Substantia nigra (tissue), 51 donors: ENCODE measurements at places on chromosomes 7 and 10.

GRCh38 chr7:1979591-1980560 is 252.9 kb downstream of the MAD1L1 start:
- no peak for DNase-seq

GRCh38 chr10:90141791-90142190 is 440.4 kb downstream of the KIF20B start:
- DNase-seq = no peak

DNA sequence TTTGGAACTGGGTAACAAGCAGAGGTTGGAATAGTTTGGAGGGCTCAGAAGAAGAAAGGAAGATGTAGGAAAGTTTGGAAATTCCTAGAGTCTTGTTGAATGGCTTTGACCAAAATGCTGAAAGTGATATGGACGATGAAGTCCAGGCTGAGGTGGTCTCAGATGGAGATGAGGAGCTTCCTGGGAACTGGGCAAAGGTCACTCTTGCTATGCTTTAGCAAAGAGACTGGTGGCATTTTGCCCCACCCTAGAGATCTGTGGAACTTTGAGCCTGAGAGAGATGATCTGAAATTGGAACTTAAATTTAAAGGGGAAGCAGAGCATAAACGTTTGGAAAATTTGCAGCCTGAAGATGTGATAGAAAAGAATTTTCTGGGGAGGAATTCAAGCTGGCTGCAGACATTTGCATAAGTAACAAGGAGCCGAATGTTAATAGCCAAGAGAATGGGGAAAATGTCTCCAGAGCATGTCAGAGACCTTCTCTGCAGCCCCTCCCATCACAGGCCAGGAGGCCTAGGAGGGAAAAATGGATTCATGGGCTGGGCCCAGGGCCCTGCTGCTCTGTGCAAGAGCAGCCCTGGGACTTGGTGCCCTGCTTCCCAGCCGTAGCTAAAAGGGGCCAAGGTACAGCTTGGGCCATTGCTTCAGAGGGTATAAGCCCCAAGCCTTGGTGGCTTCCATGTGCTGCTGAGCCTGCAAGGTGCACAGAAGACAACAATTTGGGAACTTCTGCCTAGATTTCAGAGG is 3.6 kb downstream of the PDSS1 start:
- no peak for DNase-seq

GRCh38 chr7:4277936-4278335 is 404.2 kb upstream of the FOXK1 start:
- no peak for DNase-seq

GRCh38 chr7:133950855-133951254 is 176.3 kb upstream of the LRGUK start:
- DNase-seq = no peak

- no peak for DNase-seq
Measured at GRCh38 chr10:76915316-76915715, 722.3 kb downstream of the KCNMA1 start.

- DNase-seq = no peak
Measured at GRCh38 chr10:104208730-104209129, 23.4 kb downstream of the CFAP43 start.

GRCh38 chr10:3655528-3655927 is 129.5 kb downstream of the KLF6 start:
- DNase-seq = no peak

DNA sequence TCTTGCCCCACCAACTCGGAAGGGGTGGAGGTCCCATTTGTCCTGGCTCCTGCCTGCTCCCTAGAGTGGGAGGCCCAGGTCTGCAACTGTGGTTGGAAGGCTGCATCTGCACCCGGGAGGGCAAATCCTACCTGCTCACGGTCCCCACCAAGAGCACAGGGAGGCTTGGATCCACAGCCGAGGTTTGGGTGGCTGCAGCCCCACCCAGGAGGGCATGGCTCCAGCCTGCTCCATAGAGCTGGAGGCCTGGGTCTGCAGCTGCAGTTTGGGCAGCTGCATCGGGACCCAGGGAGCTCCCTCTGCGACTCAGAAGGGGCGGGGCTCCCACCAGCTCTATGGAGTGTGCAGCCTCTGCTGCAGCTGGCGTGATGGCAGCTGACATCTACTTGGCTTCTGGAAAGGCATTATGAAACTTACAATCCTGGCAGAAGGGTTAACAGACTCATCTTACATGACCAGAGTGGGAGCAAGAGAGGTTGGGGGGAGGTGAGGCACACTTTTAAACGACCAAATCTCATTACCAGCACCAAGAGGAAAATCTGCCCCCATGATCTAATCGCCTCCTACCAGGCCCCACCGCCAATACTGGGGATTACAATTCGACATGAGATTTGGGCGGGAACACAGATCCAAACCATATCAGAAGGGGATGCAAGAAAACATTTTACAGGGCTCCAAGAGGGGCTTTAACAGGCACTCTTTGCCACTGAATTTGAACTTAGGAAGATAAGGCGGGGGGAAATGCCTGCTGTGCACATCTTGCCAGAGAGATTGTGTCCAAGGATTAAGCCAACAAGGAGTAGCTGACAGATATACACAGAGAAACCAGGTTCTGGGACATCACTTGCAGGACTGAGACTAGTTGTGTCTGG is 8.2 kb upstream of the BLVRA start:
- no peak for DNase-seq

- no peak for DNase-seq
Measured at GRCh38 chr10:60172363-60172990, 217.2 kb downstream of the ANK3 start.

GRCh38 chr7:51233374-51233773 is 83.2 kb downstream of the COBL start:
- DNase-seq = no peak

DNA sequence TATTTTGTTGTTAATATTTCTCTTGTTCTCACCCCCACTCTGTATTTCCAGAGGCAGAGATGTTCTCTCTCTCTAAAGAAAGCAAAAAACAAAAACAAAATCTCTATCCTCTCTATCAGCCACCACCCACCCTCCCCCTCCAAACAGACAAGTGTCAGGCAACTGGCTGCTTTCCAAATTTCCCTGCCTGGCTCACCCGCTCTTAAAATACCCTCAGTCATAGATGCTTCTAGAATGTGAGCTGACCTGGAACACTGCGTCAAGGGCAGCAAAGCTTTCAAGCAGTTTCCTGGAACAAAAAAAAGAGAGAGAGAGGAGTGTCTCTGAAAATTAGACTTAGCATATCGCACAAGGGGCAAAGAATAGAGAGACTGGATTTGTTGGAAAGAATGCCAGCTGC is 341.0 kb upstream of the ZMIZ1 start:
- no peak for DNase-seq

DNA sequence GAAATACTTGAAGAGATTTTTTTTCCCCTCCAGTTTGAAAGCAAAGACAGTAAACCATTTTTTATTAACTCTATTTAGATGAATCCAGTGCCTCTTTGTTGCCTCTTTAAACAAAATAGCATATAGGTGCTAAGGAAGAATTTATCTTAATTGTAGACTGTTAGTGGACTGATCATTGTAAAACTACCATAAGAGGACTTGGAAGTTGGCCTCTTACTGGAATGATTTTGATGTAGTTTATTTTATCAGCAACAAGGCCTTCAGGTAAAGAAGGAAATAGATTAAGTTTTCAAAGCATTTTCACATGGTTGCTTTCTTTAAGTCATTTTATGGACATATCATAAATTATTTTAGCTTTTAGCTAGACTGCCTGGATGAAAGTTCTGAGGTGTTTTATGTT is 53.2 kb downstream of the KLHDC10 start:
- DNase-seq = no peak

DNA sequence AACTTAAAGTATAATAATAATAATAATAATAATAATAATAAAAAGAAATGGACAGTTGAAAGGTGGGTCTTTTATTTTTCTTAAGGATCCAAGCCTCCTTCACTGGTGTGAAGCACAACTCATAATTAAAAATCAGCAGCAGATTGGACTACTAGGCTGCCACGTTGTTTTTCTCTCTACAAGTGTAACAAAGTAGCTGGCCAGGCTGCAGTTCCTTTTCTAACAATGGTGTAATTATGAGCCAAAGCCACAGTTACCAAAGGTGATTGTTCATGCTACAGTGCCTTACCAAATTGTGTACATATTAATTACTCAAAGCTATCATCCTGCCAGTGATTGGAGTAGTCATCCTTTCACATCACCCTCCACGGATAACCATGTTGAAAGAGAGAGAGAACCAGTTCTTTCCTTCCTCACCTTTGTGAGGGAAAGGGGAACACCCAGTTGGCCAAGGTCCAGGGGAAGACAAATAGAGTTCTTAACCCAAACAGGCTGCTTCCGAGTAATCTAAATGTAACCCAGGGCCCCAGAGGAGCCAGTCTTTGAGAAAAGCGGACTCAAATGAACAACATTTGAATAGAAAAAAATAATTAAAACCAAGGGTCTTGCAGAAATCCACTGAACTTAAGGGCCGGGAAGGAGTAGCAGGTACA is 86.3 kb upstream of the NPS start:
- no peak for DNase-seq

DNA sequence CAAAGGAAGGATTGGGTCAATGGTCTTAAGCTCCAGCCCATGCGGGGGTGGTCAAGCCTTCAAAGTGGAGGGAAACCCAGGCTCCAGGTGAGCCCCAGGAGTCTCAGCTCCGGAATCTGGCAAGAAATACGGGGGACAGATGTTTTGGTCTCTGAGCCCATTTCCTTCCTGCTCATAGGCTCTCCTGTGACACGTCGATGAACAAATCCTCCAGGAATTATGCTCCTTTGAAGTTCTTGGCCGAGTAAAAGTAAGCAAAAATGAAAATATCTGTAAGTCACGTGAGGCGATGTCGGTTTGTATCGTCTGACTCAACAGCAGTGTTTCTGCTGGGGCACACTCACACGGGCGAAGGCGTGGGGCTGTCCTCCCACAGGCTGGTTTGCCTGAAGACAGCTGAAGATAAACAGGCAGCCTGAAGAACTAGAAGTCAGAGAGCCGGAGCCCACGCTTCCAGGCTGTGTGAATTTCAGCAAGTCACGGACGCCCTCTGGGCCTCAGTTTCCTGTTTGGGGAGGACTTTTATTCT is 52.6 kb upstream of the SMNDC1 start:
- DNase-seq = no peak
